ENCODE measurements at places on chromosomes 11 and 22. TPM values are rescaled to one million over a fixed set of nuclear protein-coding genes. Genes with fewer than 3 reads are reported as not detected.

Gene C1QTNF5
- total RNA-seq = 27.9 TPM

Gene TBX10
- total RNA-seq = not detected

Gene DGCR8
- total RNA-seq = 24.9 TPM

Gene B4GALNT4
- total RNA-seq = 16.5 TPM

Gene HTR3A
- not detected for total RNA-seq

Gene TRIM29
- total RNA-seq = 1.4 TPM

DNA sequence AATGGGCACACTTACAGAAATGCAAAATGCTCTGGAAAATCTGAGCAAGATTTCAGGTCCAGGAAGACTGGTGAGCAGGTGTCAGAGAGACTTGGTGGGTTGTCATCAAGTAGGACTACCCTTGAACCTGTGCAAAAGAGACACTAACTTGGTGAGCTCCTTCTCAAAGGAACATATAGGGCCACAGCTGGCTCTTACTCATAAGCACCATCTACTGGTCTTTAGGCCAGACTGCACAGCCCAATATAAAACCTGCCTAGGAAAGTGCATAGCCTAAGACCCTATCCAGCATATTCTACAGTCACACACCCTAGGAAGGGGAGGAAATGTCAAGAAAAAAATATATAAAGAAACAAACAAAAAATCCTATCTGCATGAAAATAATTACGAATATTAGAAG, 18.2 kb upstream of the OR10W1 start:
- H3K27me3 ChIP-seq = no peaks in the 10 kb centered on the region
- no peak overlapping the region for H3K27ac ChIP-seq
- H3K36me3 ChIP-seq = no peaks in the 10 kb centered on the region
- peak; percentile 77 for DNase-seq

DNA sequence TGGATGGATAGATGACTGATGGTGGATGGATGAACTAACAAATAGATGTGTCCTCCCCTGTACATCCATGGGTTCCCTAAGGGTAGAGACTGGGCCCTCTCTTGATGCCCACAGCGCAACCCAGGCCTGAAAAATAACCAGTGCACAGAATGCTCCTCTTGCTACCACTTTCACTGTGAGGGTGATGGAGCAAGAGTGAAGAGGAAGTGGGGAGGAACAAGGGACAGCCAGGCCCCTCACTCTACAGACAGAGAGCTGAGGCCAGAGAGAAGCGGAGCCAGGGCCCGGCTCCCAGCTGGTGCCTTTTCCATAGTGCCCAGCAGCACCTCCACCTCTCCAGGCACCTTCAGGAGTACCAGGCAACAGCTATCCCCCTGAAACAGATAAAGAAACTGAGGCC, 67.7 kb downstream of the THAP12 start:
- H3K4me3 ChIP-seq = no peak overlapping the region
- DNase-seq = no peak
- H3K36me3 ChIP-seq = no peaks in the 10 kb centered on the region
- H3K4me1 ChIP-seq = 0 out of 2 replicates have a peak, but pooled peaks cover 8% of the 10 kb centered on the region
- no peak overlapping the region for H3K27ac ChIP-seq
- peaks cover 4% of the 10 kb centered on the region for H3K27me3 ChIP-seq

- H3K27me3 ChIP-seq = 0 out of 2 replicates have a peak, but pooled peaks cover 3% of the 10 kb centered on the region
- H3K27ac ChIP-seq = no peak overlapping the region
- H3K36me3 ChIP-seq = no peaks in the 10 kb centered on the region
- no peak for DNase-seq
Observed at GRCh38 chr22:32127904-32128303, 31.2 kb downstream of the C22orf42 start.

DNA sequence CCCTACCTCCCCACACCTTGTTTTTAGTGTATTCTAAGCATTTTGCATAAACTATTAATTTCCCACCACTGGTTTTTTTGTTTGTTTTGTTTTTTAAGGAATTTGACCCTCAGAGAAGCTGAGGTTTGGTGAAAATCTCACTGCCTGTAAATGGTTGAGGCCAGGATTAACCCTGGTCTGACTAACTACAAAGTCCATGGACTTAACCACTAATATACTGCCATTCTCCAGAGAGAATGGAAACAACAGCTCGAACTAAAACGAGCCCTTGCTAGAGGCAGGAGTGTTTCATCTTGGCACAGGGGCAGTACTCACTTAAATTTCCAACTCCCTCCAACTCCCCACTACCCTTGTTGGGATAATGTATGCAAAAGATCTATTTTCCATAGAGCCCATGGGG, 3.0 kb downstream of the CTNND1 start:
- peaks cover 22% of the 10 kb centered on the region for H3K4me1 ChIP-seq
- peak overlapping the region; percentile 25 for H3K27ac ChIP-seq
- no peaks in the 10 kb centered on the region for H3K27me3 ChIP-seq
- H3K4me3 ChIP-seq = peak overlapping the region; percentile 93
- H3K36me3 ChIP-seq = no peaks in the 10 kb centered on the region

DNA sequence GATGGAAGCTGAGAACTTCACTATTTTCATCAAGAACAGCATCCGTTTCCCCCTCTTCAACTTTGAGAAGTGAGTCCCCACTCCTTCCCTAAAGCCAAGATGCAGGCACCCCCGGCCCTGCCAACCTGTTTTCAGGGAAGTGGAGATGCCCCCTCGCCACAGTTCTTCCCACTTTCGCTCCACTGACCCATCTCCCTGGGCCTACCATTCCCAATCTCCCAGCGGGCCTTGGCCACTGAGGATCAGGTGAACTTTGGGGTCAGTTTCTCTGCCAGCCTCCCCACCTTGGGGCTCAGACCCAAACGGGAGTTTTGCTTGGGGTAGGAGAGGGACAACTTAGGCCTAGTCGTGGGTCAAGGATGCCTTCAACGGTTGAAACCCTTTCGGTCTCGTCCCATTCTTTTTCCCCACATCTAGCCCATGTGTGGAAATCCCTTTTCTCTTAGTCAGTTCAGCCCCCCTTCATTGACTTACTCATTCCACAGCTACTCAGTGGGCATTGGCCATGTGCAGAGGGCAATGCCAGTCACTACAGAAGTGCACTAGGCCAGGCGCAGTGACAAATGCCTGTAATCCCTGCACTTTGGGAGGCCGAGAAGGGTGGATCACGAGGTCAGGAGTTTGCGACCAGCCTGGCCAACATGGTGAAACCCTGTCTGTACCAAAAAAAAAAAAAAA, 10.6 kb downstream of the P2RX3 start:
- H3K36me3 ChIP-seq = no peaks in the 10 kb centered on the region
- H3K27ac ChIP-seq = no peak overlapping the region
- H3K4me3 ChIP-seq = no peak overlapping the region

GRCh38 chr11:64864473-64865285, 13.7 kb downstream of the EHD1 start:
- H3K4me1 ChIP-seq = peaks cover 57% of the 10 kb centered on the region
- 0 out of 2 replicates have a peak, but pooled peaks cover 2% of the 10 kb centered on the region for H3K36me3 ChIP-seq
- H3K4me3 ChIP-seq = peak overlapping the region; percentile 11
- peak overlapping the region; percentile 99 for H3K27ac ChIP-seq
- no peaks in the 10 kb centered on the region for H3K27me3 ChIP-seq

DNA sequence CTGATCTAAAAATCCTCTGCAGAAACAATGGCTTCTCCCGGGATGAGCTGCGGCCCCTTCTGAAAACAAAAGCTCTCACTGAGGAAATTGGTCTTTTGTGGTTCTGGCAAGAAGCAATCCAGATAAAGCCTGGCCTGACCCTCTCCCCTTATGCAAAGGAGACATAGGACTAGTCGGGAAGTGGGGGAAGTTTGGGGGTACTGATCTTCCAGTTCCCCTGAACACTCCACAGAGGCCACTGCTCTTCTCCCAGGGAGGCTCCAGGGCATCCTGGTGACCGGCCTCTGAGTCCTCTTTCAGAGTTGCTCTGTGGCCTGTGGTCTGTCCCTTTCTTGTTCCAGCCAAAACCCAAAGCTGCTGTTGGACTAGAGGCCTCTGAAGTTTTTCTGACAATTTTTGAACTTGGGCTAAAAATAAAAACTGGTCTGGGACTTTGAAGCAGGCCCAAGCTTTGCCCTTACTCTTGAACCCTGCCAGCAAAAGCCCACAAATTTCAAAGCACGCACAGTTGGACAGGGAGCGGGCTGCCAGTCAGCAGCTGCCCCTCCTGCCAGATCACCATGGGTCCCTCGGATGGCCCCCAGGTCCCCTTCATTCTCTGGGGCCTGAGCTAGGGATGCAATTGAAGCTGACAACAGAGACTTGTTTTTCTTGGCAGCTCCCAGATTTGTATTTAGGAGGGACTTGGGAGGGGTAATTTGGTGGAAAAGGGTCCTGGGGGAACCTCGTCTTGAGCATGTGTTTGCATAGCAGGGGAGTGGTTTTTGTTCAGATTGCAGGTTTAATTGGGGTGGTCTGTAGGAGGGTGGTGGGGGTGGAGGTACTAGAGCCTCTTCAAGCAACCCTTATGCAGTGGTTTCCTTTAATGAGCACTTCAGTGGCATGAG, 381.6 kb upstream of the CADM1 start:
- no peak overlapping the region for H3K4me3 ChIP-seq
- no peaks in the 10 kb centered on the region for H3K36me3 ChIP-seq
- H3K27me3 ChIP-seq = no peaks in the 10 kb centered on the region
- no peak overlapping the region for H3K27ac ChIP-seq
- H3K4me1 ChIP-seq = no peaks in the 10 kb centered on the region

DNA sequence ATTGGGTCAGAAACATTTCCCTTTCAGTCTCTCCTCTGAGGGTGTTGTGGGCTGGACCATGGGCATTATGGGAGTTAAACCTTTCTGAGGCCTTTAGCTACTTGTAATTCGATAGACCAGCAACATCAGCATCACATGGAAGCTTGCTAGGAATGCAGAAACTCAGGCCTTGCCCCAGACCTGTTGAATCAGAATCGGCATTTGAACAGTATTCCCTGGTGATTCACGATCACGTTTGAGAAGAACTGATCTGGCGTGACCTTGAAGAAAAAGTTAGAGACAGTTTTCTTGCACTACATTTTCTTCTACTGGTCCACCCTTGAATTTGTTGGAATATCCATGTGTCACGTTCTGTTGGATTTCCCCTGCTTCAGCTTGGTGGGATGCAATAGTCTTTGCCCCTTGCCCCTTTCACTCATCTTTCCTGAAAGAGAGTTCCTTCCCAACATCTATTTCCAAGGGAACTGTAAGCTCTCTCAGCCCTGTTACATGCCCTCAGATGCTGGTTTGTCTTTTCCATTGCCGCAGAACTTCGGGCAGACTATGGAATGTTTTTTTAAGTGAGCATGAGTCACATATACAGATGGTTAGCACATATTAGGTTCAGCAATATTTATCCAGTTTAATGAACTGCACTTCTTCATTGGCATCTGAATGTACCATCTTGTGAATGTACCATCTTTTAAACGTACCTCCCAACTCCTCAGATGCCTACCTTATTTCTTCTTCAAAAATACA, 23.9 kb downstream of the EHF start:
- H3K27me3 ChIP-seq = peaks cover 3% of the 10 kb centered on the region
- peak; percentile 52 for DNase-seq
- no peaks in the 10 kb centered on the region for H3K36me3 ChIP-seq
- no peak overlapping the region for H3K4me3 ChIP-seq
- H3K27ac ChIP-seq = no peak overlapping the region

- no peak overlapping the region for H3K4me3 ChIP-seq
- no peaks in the 10 kb centered on the region for H3K4me1 ChIP-seq
- DNase-seq = no peak
- H3K36me3 ChIP-seq = no peaks in the 10 kb centered on the region
Observed at GRCh38 chr11:113392236-113392921, 4.8 kb downstream of the ANKK1 start.
